Naive thymus-derived CD4-positive, alpha-beta T cell (primary cell): ENCODE measurements at places on chromosomes 1 and 21. TPM values are rescaled to one million over a fixed set of nuclear protein-coding genes. Genes with fewer than 3 reads are reported as not detected.

GRCh38 chr1:44261171-44261817 is 48.0 kb downstream of the DMAP1 start:
- DNase-seq: no peak

- no peak for DNase-seq
Observed at GRCh38 chr1:40140211-40140973, 20.8 kb upstream of the RLF start.

DNA sequence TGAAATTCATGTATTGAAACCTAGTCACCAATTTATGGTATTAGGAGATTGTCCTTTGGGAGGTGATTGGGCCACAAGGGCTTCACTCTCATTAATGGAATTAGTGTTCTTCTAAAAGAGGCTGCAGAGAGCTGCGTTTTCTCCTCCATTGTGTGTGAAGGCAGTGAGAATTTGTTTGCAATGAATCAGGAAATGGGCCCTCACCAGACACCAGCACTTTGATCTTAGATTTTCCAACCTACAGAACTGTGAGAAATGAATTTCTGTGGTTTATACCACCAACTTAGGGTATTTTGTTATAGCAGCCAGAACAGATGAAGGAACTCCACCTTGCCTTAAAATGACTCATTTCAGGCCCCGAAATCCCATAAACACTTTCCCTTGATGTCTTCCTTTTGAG is 544.2 kb downstream of the RWDD3 start:
- DNase-seq: no peak

DNA sequence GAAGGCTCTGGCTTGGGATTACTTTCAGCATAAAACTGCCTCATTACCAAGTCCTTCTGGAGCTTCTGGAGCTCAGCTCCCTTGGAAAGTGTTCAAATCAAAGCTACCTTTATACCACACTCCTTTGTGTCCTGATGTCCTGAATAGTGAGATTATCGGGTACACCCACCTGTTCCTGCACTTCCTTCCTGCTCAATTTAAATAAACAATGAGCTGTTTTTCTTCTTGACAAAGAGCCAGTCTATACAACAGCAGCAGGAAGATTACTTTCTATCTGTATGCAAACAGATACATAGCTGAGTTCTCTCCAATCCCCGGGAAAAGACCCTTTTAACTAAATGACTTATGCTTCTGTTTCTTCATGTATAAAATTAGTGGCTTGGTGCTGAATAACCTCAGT is 258.0 kb upstream of the FMN2 start:
- DNase-seq: no peak

DNA sequence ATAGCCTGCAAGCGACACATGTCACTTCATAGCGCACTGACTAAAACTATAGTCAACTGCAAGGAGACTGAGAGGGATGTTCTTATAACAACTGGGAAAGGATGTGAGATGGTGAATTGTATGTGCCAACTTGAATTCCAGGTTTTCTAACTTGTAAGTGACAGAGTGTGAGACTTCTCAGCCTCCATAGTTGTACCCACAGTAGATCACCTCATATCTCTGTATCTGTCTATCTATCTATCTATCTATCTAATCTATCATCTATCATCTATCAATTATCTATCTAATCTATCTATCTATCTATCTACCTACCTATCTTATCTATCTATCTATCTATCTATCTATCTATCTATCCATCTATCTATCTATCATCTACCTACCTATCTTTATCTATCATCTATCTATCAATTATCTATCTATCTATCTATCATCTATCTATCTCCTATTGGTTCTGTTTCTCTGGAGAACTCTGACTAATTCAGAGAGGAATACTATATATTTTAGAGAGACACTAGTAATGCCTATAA is 162.3 kb downstream of the CTH start:
- no peak for DNase-seq

GRCh38 chr1:54972436-54972835 is 8.0 kb upstream of the TMEM61 start:
- DNase-seq: no peak

- DNase-seq: no peak
Observed at GRCh38 chr21:33063907-33064622, 5.9 kb upstream of the OLIG1 start.

DNA sequence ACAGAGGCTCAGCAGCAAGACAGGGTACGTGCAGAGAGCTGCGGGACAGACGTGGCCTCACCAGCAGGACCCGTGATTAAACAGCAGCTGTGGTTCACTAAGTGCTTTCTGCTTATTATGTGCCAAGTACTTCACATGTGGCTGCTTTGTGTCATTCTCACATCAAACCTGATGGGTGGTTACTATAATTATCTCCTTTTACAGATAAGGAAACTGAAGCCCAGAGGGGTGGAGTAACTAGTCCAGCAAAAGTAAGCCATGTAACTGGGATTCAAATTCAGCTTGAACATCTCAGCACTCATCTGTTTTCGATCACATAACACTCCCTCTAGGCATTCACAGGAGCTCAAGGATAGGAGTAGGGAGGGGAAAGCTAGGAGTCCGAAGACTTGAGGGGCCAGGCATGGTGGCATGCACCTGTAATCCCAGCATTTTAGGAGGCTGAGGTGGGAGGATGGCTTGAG is 50.8 kb upstream of the CLIC4 start:
- no peak for DNase-seq

The GUCA2A gene
- not detected for total RNA-seq

The KCNN3 gene
- 0.29 TPM for total RNA-seq
